Amygdala (tissue), 56 donors: ENCODE measurements at places on chromosomes 6 and 20.

DNA sequence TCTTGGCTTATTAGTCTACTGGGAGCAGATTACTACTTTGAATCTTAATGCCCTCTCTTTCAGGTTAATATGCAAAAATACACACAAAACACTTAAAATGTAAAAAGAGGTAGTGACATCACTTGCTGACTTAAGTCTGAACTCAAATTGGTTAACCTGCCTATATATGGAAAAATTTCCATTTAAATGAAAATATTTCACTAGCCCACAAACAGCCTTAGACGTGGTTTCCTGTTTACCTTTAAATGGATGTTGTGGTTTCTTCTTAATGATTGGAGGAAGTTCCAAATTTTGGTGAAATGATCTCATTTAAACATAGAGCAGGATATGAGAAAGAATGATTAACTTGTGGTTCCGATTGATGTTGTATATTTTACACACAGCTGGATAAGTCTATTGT, 553.7 kb downstream of the CD109 start:
- no peak for DNase-seq

DNA sequence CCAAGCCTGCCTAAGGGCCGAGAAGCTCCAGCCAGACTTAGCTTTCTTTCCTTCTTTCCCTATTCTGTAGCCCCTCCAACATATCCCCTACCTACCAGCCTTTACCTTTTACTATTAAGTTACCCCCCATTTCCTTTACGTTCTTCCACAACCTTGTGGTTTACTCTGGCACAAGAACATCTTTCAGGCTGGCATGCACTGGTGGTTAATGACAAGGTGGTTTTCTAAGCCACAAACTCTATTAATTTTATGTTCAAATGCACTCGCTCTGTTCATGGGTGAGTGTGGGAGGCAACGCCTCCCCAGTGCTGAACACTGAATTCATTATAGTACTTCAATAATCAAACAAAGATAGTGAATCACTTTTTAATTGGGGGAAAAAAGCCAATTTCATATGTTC, 64.4 kb downstream of the TRERF1 start:
- no peak for DNase-seq

DNA sequence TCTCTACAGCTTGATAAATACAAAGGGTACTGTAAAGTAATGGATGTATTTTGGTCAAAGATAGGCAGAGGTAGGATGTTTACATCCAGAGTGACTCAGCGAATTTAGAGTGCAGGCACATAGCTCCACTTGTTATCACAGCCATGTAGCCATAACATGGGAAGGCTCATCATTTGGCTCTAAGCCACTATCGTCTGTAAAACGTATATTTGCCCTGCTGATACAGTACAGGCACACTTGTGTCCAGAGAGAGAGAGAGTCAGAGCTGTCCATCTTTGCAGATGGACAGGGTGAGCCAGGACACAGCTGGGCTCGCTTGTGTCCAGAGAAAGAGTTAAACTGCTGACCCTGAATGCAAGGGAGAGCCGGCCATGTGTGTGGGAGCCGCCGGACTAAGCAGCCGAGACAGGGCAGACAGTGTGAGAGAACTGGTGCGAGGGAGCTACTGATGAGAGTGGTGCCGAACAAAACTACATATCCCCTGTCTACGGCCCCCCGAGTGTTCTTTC, 619.0 kb downstream of the DOK5 start:
- DNase-seq, result no peak

GRCh38 chr6:34157236-34157830, 11.4 kb upstream of the GRM4 start:
- DNase-seq, result no peak

- no peak for DNase-seq
Measured at GRCh38 chr6:121260651-121261102, 73.6 kb downstream of the TBC1D32 start.

DNA sequence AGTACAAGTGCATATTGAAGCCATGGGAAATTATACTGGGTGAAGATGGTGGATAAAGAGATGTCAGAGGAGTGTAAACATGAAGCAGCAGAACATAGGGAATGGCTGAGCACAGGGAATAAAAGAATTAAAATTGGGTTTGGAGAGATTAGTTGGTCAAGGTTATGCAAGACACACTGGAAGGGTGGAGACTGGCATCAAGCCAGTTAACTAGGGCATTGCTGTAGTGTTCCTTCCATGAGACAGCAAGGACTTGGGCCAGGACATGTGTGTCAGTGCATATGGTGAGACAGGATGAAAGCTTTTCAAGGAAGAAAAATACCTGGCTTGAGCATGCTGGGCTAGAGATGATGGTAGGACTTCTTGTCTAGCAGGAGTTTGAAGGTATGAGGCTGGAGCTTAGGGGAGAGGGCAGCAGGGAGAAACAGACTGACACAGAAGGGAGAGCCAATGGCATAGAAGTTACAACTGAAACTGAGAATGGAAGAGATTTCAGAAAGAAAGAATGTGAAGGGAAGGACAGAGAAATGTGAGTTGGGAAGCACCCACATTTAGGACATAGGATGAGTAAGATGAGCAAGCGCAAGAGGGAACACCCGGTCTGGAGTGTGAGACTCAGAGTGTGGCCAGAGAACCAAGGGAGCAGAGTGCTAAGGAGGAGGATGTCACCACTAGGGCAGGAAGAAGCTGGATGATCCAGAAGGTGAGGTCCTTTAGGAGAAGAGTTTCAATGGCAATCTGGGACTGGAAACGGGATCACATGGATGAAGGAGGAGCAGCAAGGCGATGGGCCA, 14.5 kb upstream of the TMEM170B start:
- no peak for DNase-seq

- no peak for DNase-seq
Measured at GRCh38 chr6:166237617-166238016, 70.0 kb upstream of the TBXT start.

- DNase-seq, result no peak
Measured at GRCh38 chr6:159761129-159761872, 544 bp upstream of the ACAT2 start.

- DNase-seq, result no peak
Measured at GRCh38 chr20:53586640-53587039, 7.0 kb downstream of the ZNF217 start.

DNA sequence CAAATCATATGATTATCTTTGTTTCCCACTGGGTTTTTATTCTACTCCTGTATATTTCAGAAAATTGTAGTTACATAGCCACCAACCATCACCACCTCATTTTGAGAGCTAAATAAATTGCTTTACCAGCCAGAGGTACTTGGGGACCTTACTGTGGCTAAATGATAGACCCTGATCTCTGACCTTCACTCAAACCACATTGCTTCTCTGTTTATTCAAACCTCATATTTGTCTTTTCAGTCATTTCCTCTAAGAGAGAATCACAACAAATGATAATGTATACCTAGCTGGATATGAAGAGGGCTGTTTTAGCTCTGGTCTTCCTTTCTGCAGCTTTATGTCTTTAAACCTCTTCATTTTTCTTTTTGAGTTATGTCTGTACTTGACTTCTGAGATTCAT, 142.8 kb downstream of the ADGB start:
- no peak for DNase-seq

- no peak for DNase-seq
Measured at GRCh38 chr6:10794239-10794638, 44.1 kb downstream of the MAK start.

- no peak for DNase-seq
Measured at GRCh38 chr6:20533746-20534294, 437 bp upstream of the CDKAL1 start.

DNA sequence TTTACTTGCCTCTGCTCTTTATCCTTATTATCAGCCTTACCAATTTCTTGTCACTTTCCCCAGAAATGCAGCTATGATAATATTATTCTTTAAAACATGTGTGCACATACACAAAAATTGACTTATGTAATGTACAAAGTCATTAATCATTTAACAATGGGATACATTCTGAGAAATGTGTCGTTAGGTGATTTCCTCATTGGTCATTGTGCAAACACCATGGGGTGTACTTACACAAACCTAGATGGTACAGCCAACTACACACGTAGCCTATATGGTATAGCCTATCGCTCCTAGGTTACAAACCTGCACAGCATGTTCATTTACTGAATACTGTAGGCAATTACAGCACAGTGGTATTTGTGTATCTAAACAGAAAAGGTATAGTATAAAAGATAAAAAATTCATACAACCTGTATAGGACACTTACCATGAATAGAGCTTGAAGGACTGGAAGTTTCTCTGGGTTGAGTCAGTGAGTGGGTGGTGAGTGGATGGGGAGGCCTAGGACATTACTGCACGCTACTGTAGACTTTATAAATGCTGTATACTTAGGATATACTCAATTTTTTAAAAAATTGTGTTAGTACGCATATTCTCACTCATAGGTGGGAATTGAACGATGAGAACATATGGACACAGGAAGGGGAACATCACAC, 56.9 kb downstream of the HIVEP1 start:
- DNase-seq, result no peak

DNA sequence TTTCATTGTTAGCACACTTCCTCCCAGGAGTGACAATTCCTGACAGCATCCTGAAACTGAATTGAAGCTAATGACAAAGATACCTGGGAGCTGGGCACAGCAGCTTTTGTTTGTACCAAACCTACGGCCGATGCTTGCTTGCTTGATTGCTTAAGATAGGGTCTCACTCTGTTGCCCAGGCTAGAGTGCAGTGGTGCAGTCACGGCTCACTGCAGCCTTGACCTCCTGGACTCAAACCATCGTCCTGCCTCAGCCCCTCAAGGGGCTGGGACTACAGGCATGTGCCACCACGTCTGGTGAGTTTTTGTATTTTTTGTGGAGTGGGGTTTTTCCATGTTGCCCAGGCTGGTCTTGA, 84.7 kb upstream of the SCP2D1 start:
- DNase-seq, result no peak

DNA sequence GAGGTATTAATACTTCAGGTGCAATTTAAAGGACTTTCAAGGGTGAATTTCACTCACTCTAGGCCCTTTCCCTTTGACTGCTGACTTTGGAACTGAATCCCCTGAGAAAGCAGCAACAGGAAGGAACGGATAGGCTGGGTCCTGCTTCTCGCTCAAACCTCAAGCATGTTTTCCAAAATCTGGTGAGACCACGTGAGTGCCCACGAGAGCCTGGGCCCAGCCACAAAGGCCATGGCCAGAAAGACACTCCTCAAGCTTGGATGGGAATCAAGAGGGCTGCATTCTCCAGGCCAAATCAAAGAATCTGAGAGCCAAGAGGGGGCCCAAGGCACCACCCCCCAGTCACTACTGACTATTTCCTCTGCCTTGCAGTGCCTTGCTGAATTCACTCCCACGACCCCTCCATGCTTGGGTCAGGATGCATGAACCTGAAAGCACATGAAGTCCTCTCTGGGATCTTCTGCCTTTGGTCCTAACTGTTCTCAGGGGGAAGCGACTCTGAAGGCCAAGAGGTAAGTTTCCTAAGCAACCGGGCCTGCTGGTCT, 146.1 kb downstream of the NFATC2 start:
- DNase-seq, result no peak

GRCh38 chr6:100575921-100576320, 111.2 kb upstream of the SIM1 start:
- DNase-seq, result no peak

DNA sequence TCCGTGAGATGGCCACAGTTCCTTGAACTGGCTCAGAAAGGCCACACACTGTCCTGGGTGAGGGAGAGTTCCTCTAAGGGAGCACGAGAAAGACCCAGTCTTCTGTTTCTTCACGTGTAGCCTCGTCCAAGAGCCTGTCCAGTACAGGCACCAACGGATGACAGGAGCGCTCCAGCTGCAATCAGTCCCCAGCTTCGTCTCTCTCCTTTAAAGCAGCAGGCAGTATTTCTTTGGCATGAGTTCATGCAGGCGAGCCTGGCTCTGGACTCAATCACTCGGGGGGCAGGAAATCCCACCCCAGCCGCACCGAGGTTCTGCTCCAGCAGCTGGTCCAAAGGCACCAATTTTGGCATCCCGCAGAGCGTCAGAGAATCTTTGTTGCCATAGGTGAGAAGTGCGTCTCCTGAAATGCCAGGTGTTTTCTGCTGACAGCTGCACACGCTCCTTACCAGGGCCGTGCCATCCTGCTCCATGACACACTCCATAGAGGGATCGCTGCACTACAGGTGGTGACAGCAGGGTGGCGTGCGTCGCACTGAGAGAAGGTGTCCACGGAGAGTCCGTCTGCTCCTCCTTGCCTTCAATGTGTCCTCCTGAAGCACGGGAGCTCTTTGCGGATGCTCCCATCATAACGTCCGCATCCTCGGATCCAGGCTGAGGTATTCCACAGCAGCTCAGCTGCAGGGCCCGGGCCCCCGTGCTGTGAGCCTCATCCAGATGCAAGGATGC, 59.6 kb upstream of the AFDN start:
- no peak for DNase-seq

DNA sequence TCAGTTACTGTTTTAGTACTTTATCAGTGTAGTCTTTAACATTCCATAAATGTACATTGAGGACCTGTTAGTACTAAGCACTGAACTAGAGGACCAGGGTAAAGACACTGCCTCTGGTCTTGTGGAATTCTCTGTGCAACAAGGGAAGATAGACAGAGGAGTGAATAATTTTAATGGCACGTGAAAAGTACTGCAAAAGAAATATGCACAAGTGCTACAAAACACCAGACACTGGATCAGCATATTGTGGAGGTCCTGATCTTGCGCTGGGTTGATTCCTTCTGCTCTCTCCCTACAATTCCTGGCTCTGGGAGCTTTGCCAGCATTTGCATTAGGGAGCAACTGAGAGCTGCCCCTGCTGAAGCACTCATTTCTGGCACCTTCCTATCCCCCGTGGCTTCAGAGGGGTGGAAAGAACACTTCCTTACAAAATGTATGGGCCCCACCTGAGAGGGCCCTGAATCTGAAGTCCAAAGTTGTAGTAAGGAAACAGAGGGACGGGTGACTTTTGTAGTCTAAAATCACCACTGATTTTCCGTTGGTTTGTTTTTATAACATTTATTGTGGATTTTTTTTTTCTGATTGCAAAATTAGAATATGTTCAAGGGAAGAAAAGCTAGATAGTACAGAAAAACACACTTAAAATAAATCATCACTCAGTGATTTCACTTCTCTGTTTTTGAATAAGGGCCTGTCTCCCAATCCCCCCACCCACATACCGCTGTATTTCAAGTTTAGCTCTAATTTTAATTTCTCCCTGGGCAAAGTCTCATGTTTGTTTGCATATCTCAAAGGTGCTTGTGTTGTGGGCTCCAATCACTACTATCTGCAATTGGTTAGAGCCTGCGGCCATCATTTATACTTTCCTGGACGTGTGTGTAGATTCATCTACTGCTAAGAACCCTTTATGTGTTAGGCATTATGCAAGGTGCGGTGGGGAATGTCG, 4.9 kb downstream of the PKIG start:
- no peak for DNase-seq

DNA sequence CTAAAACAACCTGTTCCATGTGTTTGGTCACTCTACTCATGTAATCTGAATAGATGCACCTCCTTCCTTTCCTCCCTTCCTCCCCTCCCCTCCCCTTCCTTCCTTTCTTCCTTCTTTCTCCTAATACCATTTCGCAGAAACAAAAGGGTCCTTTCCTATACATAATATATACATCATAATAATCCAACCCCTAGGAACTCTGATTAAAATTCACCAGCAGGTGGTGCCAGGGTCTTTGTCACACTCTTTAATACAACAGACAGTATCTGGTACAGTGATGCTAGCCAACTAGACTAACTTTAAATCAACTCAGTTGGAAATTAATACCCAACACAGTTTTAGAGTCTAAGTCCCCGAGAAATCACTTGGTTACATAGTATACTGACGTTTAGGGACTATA, 181.2 kb upstream of the SHLD1 start:
- no peak for DNase-seq
